ENCODE measurements at places on chromosomes 5 and 9. TPM values are rescaled to one million over a fixed set of nuclear protein-coding genes. Genes with fewer than 3 reads are reported as not detected.

ACTBL2 gene
- 0.03 TPM for polyA plus RNA-seq

MAMDC2 gene
- polyA plus RNA-seq: 14.4 TPM

TAF11L2 gene
- polyA plus RNA-seq: not detected

PCDHGA12 gene
- 14.1 TPM for polyA plus RNA-seq

ANKRD20A1 gene
- 0.02 TPM for polyA plus RNA-seq

SAPCD2 gene
- 0.85 TPM for polyA plus RNA-seq

All from fibroblast of lung (primary cell).